ENCODE measurements at places on chromosomes 13 and 19.

DNA sequence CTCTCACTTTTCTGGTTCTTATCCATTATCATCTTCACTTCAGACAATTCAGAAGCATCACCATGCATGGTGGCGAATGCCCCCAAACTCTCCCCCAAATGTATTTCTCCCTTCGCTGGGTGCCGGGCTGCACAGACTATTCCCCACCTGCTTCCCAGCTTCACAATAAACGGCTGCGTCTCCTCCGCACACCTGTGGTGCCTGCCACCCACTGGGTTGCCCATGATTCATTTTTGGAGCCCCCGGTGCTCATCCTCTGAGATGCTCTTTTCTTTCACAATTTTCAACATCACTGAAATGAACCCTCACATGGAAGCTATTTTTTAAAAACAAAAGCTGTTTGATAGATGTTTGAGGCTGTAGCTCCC lies 2.8 kb upstream of the F10 start:
- DNase-seq = no peak

- DNase-seq = peak; percentile 87
Observed at GRCh38 chr19:18417250-18418028, 1.8 kb upstream of the SSBP4 start.

- no peak for DNase-seq
Observed at GRCh38 chr13:47705185-47705584, 295.9 kb downstream of the SUCLA2 start.

DNA sequence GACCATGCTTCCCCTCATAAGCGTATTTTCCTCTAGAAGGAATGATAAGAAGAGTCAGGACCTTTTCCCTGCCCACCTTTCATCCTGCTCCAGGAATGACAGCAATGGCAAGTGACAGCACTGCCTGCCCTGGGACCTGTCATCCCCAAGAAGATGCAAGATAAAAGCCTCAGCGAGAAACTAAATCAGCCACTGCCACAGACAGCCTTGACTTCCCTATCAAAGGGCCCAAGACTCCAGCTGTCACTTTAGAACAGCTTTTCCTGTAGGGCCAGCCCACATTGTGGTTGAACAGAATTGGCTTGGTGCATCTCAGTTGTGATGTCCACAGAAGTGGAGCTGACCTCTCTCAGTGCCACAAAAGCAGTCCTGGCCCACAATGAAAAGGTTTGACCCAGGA lies 1.1 kb downstream of the RAB8A start:
- no peak for DNase-seq

DNA sequence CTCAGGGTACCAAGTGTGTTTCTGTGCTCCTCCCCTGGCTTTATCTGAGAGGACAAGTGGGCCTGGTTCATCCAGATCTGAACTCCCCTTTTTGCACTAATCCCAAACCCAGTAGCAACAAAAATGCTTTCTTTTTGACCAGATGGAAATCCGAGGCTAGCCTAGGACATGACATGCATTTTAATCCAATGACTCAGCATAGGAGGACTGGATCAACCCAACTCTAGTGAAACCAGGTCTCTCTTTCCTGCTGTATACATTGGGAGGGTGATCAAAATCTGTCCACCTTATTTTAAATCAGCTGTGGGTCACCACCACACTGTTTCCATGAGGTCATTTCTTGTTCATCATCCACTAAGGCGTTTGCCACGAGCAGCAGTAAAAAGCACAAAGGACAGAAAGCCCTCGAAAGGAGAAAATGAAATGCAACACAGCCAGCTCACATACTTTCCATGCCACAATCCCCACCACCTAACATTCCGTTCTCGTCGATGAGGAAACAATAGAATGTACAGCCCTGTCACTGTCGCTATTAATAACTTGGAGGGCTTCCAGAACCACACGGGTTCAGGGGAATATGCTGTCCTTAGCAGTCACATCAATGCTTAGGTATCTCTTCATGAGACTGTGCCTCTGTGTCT lies 543.0 kb downstream of the IRS2 start:
- DNase-seq = no peak

DNA sequence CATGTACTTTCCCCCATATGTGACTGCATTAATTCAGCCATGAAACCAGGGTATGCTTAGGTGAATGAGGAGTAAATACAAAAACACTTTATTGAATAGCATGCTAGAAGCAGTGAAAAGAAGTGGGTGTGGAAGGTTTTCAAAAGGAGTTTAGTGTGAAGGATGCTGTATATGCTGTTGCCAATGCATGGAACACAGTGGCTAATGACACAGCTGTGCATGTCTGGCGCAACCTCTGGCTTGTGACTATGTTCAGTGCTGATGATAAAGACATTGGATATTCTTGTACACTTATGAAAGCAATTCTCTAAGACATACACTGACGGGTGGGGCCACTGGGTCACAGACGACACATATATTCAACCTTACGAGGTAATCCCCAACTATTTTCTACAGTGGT lies 55.2 kb downstream of the SOX21 start:
- no peak for DNase-seq

DNA sequence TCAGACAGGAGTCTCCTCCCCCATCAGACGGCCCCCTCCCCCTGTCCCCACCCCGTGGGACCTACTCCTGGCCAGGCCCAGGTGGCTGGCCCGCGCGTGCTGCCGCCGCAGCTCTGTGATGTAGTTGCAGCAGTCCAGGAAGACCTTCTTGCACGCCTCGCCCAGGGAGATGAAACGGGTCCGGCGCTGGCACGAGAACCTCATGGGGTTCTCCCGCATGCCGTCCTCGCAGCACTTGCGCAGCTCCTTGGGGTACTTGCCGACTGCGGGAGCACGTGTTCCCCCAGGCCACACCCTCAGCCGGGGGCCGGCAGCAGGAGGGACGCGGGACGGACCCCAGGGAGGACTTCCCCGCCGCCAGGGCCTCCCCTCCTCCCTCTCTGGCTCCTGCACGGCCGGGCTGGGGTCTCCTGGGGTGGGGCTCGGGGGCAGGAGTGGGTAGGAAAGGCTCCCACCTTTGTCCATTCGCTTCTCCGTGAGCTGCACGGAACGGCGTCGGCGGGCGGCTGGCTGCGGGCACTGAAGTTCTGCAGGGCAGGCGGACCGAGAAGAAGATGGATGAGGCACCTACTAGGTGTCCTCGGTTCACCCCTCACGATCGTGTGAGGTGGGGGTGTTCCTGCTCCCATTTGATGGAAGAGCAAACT lies 13.3 kb downstream of the C3 start:
- no peak for DNase-seq

DNA sequence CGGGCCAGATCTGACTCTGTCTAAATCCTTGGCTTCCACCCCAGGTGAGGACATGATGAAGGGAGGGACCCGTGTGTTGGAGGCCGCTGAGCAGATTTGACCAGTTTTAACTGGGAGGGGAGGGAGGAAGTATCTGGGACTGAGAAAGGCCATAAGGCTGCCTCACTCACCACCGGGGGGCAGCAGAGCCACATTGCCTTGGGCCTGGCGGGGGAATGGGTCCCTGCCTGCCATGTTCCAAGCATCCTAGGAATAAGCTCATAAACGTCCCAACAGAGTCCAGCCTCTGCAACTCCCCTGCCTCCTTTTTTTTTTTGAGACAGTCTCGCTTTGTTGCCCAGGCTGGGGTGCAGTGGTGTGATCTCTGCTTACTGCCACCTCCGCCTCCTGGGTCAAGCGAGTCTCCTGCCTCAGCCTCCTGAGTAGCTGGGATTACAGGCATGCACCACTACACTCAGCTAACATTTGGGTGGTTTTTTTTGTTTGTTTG lies 15.5 kb downstream of the MAST3 start:
- DNase-seq = peak; percentile 89

DNA sequence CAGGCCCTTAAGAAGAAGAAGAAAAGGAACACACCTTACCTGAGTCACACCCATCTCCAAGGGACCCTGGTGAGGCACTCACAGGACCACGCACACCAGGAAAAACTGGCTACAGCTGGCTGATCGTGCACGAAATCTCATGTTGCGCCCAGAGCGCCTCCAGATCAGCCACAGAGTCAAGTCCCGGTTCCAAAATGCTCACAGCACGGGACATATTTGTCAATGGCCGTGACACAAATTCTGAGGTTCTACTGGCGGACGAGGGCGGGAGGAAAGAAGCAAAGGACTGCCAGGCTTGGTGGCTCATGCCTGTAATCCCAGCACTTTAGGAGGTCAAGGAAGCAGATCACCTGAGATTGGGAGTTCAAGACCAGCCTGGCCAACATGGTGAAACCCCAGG lies 21.5 kb downstream of the SH3GL1 start:
- no peak for DNase-seq

GRCh38 chr13:24927810-24928404 lies 163.9 kb downstream of the RNF17 start:
- DNase-seq = no peak

DNA sequence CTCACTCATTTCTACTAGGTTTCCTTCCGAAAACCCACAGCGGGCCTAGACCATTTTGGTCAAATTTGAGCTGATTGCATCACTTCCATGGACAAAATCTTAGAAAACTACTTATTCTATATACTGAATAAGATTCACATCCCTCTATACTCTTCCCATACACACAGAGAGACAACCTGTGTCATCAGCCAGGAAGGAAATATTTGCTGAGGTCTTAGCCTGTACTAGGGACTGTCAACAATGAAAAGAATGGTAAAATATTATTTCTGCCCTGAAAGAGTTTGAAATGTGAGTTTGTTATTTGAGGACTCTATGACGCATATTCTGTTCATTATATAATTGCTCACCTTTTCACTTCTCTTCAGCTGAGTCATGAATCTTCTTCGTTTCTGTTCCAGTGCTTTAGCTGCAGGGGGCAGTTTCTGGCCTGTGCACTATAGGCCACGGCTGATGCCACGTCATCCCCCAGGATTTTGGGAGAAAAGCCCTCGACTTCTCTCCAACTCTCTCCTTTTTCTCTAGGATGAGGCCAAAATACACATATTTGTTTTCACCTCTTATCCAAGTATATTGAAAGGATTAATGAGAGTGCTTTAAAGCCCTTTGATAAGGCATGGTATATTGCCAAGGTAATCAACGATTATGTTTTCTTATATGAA lies 47.7 kb downstream of the GSX1 start:
- DNase-seq = no peak

DNA sequence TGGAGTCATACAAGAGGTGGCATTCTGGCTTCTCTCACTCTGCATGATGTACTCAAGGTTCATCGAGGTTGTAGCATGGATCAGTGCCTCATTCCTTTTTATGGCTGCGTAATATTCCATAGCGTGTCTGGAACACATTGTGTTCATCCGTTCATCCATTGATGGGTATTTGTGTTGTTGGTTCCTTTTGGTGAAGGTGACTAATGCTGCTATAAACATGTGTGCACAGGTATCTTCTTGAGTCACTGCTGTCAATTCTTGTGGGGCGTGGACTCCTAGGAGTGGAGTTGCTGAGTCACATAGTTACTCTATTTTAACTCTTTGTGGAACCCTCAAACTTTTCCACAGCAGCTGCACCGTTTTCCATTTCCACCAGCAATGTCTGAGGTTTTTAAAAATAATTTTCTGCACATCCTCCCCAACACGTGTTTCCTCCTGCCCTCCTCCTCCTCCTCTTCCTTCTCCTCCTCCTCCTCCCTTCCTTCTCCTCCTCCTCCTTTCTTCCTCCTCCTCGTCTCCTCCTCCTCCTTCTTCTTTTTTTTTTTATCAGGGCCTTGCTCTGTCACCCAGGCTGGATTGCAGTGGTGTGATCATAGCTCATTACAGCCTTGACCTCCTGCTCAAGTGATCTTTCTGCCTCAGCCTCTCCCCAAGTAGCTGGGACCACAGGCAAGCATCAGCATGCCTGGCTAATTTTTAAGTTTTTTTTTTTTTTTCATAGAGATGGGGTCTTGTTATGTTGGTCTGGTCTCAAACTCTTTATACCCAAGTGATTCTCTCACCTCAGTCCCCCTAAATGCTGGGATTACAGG lies 2.0 kb upstream of the TMEM221 start:
- no peak for DNase-seq

DNA sequence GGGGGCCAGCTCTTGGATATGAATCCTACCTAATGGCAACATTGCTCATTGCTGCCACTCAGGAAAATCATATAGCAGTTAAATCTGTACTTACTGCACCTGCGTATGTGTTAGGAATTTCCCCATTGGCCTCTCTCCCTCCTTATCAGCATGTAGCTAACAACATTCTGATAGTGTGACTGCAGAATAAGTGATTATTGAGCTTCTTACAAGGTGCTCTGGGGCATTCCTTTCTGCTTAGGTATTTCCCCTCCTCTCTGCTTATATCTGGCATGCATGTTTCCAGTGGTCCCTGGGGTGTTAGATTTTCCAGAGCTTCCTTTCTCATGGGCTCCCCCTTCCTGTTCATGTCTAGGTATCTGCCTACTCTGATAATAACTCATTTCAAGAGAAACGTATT lies 414.1 kb upstream of the SLITRK1 start:
- DNase-seq = no peak

- DNase-seq = no peak
Observed at GRCh38 chr13:28476919-28477708, 17.8 kb downstream of the FLT1 start.

DNA sequence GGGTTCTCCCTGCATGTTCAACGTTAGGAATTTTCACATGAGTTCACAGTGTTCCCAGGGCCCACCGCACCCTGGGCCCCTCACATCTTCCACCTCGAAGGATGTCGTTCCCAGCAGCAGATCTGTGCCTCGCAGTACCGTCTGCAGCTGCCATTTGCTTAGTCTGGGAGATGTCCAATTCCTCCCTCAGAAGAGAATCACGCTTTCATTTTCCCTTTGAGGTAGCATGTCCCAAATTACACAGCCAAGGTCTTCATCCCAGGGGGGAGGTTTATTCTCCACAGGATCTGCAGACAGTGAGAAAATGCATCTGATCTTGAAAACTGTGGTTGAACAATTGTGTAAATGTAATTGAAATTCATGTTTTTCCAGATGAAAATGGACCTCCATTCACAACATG lies 150.2 kb downstream of the DCT start:
- no peak for DNase-seq

- no peak for DNase-seq
Observed at GRCh38 chr13:43143591-43143990, 120.2 kb downstream of the DNAJC15 start.

- DNase-seq = no peak
Observed at GRCh38 chr13:88908961-88909441, 1237.8 kb downstream of the SLITRK5 start.

DNA sequence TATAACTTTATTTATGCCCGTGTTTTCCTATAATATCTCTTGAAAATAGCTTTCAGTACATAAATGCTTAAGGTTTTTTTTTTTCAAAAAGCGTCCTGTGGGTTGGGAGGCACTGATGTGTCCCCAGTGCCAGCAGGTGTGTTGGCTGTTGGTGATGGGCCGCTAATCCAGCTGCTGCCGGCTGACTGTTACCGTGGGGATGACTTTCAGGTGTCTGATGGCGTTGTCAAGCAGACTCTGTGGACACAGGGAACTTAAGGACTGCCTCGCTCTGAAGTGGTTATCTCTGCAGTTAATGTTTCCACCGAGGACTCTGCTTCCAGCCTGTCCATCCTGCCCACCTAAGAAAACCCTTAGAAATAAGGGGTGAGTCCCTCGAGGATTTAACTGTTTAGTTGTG lies 94.5 kb downstream of the ANKRD10 start:
- no peak for DNase-seq

DNA sequence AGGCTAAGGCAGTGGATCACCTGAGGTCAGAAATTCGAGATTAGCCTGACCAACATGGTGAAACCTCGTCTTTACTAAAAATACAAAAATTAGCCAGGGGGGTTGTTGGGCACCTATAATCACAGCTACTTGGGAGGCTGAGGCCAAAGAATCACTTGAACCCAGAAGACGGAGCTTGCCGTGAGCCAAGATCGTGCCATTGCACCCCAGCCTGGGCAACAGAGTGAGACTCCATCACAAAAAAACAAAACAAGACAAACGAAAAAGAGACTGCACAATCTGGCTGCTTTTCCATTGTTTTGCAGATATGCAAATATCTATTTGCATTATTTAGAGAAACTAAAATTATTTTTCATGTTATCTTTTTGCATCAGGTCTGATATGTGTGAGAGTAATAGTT lies 83.6 kb downstream of the ZNF486 start:
- DNase-seq = no peak

Data from lower lobe of right lung (tissue), 2 donors.